ENCODE measurements at places on chromosomes 6 and 20. TPM values are rescaled to one million over a fixed set of nuclear protein-coding genes. Genes with fewer than 3 reads are reported as not detected.

Gene PRICKLE4
- 10.1 TPM for total RNA-seq

Gene BEND6
- 1.5 TPM for total RNA-seq

Gene BANF2
- not detected for total RNA-seq

Gene OPRM1
- total RNA-seq, result 0.98 TPM

GRCh38 chr6:71908162-71908765, 21.9 kb downstream of the RIMS1 start:
- DNase-seq, result no peak
- no peaks in the 10 kb centered on the region for H3K4me1 ChIP-seq
- H3K4me3 ChIP-seq, result no peak overlapping the region
- H3K27me3 ChIP-seq, result no peaks in the 10 kb centered on the region
- H3K27ac ChIP-seq, result no peak overlapping the region

- peaks cover 7% of the 10 kb centered on the region for H3K27me3 ChIP-seq
- H3K36me3 ChIP-seq, result no peaks in the 10 kb centered on the region
- H3K4me1 ChIP-seq, result no peaks in the 10 kb centered on the region
- no peak overlapping the region for H3K27ac ChIP-seq
- no peak for DNase-seq
Observed at GRCh38 chr6:28807682-28808280, 116.0 kb downstream of the TRIM27 start.

GRCh38 chr6:31580807-31581433, 1.3 kb downstream of the LTB start:
- H3K4me1 ChIP-seq, result peaks cover 25% of the 10 kb centered on the region
- H3K27me3 ChIP-seq, result no peaks in the 10 kb centered on the region
- no peak for DNase-seq
- peak overlapping the region; percentile 74 for H3K4me3 ChIP-seq

DNA sequence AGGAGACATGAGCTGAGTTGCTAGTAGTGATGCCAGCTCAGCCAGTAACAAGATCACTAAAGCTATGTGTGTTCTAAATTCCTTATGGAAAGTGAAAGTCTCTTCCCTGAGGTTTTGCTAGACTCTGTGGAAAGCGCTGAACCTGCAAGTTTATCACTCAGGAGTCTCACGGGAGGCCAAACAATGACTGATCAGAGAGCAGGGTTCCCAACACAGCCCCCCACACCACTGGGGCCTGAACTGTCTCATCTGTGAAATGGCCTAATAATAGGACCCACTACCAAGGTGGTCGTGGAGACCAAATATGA, 19.9 kb downstream of the ACSS1 start:
- no peaks in the 10 kb centered on the region for H3K36me3 ChIP-seq
- H3K4me3 ChIP-seq, result no peak overlapping the region
- DNase-seq, result no peak
- no peaks in the 10 kb centered on the region for H3K27me3 ChIP-seq
- H3K27ac ChIP-seq, result peak overlapping the region; percentile 76

GRCh38 chr6:138371720-138372119, 6.0 kb upstream of the SMIM28 start:
- H3K36me3 ChIP-seq, result no peaks in the 10 kb centered on the region
- H3K27ac ChIP-seq, result no peak overlapping the region
- no peak for DNase-seq
- no peaks in the 10 kb centered on the region for H3K4me1 ChIP-seq

GRCh38 chr6:152098683-152099082, 291.2 kb downstream of the ESR1 start:
- H3K36me3 ChIP-seq, result peaks cover 12% of the 10 kb centered on the region
- DNase-seq, result no peak
- peaks cover 35% of the 10 kb centered on the region for H3K4me1 ChIP-seq
- H3K4me3 ChIP-seq, result no peak overlapping the region
